ENCODE measurements at places on chromosomes 2 and 18.

- no peak for DNase-seq
Observed at GRCh38 chr2:3902131-3902530, 198.8 kb downstream of the DCDC2C start.

GRCh38 chr2:112482309-112483041, 519 bp downstream of the TTL start:
- DNase-seq, result peak; percentile 19

GRCh38 chr2:239391286-239392071, 9.3 kb downstream of the HDAC4 start:
- no peak for DNase-seq

DNA sequence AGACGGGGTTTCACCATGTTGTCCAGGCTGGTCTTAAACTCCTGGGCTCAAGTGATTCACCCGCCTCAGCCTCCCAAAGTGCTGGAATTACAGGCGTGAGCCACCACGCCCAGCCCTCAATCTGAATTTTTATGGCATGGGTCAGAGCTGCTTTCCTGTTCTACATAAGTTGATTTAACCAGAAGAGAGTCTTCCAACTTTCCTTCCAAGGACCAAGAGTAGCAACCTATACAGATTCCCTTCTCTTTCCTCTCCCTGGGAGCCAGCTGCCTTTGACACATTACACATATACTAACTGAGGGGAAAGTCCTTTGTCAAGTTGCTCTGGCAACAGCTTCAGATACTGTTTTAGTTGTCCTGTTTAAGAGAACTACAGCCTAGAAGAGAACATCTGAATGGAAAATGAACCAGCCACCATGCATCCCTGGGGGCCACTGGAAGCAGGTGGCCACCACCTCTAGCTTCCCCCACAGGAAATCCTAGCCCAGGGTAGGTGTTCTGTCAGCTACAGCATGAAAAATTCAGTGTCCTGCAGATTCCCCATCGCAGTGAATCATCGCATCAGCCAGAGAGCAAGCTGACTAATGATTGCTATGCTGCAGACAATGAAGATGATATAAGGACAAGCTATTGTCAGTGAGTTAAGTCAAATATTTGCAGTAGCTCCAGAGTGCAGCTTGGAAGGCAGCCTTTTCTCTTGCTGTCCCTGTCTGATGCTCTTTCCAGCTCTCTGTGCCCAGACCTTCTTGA, 62.9 kb downstream of the POMC start:
- no peak for DNase-seq

DNA sequence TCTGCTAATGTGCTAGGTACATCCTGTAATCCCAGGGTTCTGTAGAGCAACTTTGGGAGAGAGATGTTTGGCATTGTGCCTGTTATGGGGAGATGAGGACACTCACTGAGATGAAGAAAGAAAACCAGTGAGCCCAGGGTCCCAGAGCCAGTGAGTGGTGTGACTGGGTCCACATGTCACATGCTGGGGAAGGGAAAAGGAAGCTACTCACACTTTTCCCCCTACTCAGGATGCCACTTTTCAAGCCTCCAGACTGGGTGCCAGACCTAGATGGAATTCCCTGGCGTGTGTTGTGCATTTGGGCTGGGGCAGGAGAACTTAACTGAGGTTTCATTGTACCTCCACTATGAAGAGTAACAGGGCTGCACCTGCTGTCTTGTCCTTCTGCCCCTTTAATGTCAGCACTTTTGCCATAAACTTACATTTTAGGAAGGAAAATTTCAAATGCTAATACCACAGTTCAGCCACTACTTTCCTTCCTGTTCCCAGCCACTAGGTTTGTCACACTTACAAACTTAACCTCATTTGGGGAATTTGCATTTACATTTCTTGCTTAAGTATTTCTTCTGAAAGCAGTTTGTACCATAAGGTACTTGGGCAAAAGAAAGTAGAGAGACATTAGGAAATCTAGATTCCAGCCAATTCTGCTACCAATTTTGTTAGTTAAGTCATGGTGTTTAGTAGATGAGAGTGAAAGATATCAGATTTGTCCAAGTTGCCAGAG, 10.2 kb downstream of the INSIG2 start:
- no peak for DNase-seq

GRCh38 chr18:8705238-8705960, at the start of gene MTCL1:
TSS of gene MTCL1 (plus strand) at chr18:8705556. CDS start at chr18:8705661, 105 bp downstream.
- no peak for DNase-seq

DNA sequence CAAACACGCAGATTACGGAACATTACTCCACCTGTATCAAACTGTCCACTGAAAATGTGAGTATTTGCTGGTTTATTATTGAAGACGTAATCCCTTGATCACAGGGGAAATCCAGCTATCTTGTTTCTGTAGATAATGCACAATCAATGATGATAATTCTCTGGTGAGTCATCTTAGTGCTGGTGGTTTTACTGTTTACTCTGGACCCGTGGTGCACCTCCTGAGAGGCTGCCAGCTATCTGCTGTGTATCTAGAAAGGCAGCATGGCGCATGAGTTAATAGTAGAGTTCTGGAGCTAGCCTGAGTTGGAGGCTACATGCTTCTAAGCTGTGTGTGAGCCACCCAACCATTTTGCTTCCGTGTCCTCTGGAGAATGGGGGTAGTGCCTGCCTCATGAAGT, 6.5 kb downstream of the NCAPH start:
- DNase-seq, result peak; percentile 87

DNA sequence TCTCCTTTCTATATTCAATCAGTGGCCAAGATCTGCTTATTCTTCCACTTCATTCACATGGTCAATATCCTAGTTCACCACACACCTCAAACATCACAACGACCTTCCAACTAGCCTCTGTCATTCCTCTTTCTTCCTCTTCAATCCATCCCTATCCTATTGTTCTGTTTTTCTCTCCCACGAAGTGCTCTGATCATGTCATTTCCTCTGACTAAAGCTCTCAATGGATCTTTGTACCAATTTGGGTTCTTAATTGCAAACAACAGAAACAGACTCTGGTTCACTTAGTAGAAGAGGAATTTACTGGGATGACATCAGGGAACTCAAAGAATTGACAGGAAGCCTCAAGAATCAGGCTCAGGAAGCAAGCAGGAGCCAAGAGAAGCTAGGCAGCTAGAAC, 23.5 kb downstream of the WNT10A start:
- DNase-seq, result no peak

GRCh38 chr2:55268288-55268906, 634 bp downstream of the MTIF2 start:
- peak; percentile 17 for DNase-seq

GRCh38 chr18:34624551-34624950, 85.5 kb upstream of the DTNA start:
- no peak for DNase-seq

GRCh38 chr2:225379856-225380255, 19.7 kb upstream of the NYAP2 start:
- no peak for DNase-seq

DNA sequence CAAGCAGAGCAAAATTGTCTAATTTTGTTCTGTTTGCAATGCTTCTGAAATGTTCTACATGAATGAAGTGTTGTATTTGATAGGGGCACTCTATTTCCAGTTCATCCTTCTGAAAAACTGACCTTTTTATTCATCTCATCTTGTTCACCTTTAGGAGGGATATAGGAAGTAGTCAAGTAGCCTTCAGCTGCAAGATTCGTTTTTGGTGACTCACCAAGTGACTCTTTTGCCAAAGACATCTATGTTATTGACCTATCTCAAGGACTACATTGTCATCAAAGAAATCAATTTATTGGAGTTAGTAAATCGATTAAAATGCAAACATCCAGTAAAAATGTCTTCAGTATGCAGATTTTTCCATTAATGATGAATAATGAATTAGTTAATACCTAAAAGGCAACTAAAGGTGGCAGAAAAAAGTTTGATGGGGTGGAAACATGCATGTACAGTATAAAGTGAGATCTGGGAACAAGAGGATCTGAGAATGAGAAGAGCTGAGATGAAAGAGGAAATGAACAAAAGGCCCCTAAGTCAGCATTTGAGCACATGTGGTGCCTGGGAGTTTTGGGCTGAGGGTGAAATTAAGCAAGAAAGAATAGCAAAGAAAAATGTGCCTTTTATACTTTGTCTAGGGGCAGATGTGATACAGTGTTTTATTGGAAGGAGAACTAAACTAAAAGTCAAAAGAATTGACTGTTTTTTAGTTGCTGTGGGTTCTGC, 255.1 kb upstream of the LINC00305 start:
- no peak for DNase-seq

- DNase-seq, result no peak
Observed at GRCh38 chr2:239224955-239225354, 175.9 kb downstream of the HDAC4 start.

DNA sequence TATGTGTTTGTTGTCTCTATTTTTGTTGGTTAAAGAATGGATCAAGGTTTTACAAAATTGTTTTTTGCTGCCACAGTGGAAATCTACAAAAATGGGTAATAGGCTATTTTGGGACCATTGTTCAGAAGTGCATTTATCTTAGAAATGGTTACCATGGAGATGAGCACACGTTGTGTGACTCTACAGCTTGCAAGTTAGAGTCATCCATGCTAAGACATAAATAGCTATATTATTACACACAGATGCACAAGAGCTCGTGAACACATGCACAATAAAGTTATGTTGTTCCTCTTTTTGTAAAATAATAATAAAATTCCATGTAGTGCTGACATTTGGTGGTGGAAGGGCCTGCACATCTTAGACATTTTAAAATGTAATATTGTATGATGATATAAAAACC, 15.5 kb upstream of the DUSP19 start:
- DNase-seq, result no peak

GRCh38 chr2:119694470-119694844, 15.5 kb downstream of the TMEM177 start:
- DNase-seq, result no peak

DNA sequence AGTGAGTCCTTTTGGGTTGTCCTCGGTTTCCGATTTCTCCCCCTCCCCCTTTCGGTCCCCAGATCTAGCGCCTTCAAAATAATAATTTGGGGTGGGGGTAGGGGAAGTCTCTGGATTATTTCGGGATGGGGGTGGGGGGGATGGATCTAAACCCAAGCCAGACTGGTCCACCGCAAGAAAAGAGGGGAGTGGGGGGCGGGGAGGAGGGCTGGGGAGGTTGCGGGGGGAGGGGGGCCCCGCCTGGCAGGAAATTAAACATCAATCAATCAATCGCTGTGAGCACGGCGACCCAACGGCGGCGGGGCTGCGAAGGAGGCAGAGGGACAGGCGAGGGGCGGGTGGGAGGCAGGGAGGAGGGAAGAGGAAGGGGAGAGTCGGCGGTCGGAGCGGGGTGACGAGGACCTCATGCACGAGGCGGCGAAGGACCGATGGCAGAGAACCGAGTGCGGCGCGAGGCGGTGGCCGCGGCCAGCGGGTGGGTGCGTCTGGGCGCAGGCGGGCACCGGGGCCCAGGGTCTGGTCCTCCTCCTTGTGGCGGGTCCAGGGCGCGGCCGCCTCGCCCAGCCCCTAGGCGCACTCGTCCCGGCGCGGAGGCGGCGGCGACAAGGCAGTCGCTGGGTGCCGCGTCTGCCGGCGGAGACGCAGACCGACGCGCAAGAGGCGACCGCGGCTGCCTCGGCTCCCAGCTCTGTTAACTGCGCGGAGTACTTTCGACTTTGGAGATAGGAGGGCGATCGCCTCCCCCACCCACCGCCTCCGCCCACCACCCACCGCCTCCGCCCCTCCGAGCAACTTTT, 468 bp upstream of the SATB2 start:
- DNase-seq, result no peak

DNA sequence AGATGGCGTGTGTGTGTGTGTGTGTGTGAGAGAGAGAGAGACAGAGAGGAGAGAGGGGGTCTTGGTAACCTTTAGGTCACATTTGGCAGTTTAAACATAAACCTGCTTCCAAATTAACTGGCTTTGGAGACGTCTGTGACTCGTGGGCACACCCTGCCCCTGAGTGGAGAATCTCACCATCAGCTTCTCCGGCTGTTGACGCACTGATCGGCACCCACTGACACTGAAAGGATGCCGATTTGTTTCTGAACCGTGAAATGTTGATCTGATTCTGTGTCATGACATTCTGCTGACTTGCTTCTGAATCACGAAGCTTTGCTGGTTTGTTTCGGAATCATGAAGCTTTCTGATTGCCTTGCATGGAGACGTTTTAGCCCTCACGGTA, 114.7 kb downstream of the RTP5 start:
- DNase-seq, result no peak

DNA sequence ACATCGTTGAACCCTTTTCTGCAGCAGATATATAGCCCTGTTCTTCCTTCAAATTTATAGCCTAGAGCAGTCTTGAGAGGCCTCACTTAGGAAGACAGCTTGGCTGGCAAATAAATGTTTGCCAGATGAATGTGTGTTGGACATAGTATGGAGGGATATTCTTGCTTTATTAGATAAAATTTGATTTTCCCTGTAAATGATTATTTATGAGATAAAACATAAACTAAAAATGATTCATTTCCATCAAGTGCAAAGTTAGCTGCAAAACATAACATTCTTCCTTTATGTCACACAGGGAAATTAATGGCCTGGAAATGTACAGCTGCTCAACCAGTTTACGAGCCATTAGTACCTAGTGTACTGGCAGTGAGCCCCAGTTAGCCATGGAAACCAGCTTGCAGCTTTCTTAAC, 82.5 kb downstream of the LIMS1 start:
- no peak for DNase-seq

DNA sequence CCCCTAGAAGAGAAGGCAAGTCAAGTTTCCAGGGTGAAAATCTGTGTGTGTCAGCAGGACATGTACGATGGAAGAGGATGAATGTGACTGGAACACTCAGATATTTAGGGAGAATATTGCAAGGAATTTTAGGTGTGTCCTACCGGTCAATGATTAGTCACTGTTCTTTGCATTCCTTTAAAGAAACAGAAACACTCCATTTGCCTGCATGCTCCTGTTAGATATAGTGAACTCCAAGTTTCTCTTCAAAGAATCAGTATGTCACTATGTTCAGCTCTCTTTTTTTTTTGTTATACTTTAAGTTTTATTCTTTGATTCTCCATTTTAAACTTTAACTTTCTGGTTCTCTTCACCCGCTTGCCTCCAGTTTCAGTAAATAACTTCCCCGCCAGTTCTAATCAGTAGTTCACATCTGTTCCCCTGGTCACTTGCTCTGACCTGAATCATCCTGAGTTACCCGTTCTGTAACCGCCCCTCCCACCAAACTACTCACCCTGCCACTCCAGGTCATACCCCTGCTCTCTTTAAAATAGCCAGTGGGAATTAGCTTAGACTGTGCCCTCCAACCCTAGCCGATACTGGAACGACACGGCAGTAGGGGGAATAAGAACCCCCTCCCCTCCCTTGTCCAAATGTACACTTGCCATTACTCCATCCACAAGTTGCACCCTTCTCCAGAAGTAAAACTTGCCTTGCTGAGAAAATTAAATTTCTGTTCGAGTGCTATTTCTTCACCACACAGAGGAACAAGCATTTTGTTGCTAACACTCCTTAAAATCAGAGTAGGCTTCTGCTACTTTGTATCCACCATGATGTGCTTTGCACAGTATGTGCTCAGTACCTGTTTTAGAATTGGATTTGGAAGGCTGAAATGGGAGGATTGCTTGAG, 268.4 kb downstream of the METTL4 start:
- no peak for DNase-seq

DNA sequence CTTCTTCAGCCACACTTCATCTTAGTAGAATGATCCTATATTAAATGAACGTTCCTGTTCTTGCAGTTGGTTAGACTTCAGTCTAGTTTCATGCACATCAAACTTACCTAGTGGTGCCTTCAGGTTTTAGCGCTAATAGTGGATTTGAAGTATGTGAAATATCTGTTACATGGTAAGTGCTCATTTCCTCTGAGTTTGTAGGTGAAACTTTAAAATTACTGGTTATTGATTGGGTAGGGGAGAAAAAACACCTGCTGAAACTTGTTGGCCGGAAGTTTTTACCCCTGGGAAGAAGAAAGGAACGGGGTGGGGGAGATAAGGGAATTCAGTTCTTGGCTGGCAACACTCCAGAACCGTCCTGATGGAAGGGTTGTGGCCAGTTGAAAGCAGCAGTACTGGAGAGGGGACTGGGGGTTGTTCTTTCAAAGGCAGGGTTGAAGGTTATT, 112.8 kb downstream of the SPTBN1 start:
- DNase-seq, result no peak

Measured in activated CD4-positive, alpha-beta T cell treated with anti-CD3 and anti-CD28 coated beads, Interleukin-2, Interleukin-4, amounts not matched to agents 100 ng/mL and 50 ng/mL, durations not matched to agents 16 hours and 8 hours (primary cell).